ENCODE measurements at places on chromosomes 1 and 21. TPM values are rescaled to one million over a fixed set of nuclear protein-coding genes. Genes with fewer than 3 reads are reported as not detected.

The MMEL1 gene
- 1.5 TPM for polyA plus RNA-seq

The SPATA46 gene
- polyA plus RNA-seq, result 0.08 TPM

The TCHHL1 gene
- polyA plus RNA-seq, result not detected

The TBX19 gene
- polyA plus RNA-seq, result 3.2 TPM

The OLIG2 gene
- polyA plus RNA-seq, result not detected

The HES4 gene
- polyA plus RNA-seq, result 20.5 TPM

- no peak for DNase-seq
Measured at GRCh38 chr1:184532199-184532598, 145.4 kb downstream of the C1orf21 start.

DNA sequence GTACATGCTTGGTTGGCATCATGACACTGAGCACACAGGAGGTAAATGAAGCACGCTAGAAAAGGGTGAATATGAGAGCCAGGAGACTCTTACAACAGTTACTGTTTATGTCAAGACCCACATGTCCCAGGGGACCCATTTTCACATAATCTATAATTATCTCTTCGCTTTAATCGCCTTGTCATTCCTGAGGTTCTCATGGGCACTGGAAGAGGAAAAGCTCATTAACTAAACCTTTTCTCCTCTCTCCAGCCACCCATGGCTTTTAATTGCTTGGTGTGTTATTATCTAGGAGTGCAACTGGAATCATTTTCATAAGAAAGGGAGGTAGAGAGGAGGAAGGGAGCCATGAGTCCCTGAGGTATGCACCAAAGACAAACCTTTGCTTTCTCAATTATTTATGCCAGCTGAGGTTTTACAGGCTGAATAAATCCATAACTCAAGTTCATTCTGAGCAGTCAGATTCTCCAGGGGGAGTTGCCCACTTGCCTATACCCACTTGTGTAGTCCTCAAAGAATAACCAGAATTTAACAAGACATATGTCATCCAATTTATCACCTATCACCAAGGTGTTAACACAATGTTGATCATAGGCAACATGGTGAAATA lies 77.4 kb downstream of the ACBD6 start:
- DNase-seq, result no peak

DNA sequence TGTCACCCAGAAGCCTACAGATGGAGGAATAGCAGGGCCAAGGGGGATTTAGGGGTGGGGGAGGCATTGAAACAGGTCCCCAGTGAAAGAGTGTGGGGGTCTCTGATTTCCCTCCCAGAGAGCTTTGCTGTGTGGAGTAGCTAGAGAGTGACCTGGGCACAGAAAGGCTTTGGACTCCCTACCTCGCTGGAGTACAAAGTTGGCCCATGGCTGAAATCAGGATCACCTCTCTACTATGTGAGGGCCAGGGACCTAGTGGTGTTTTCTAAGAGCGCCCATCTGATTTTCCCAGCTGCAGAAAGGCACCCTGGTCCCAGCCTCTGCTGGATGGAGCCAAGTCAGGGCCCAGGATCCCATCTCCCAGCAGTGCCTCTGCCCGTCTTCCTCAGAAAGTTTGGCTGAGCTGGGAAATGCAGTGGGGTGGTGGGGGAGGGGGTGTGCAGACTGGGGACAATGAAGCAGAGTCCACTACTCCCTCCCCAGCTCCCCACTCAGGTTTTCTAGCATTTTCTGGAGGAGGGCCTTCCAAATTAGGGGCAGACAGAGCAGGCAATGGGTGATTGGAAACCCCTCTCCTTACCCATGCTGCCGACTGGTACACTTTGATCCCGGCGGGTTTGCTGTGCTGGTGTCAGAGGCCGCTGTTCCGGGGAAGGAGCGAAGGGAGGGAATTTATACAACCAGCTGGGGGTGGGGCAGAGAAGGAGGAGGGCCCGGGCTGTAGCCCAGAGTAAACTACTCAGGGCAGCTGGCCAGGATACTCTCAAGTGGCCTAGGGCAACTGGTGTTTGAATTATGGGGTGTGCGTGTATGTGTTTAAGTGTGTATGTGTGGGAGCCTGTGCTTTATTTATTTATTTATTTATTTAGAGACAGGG lies at the start of gene SELENBP1:
Gene SELENBP1 (minus strand): TSS at position 648 of the 877 bp plus-strand sequence. CDS start 64 bp downstream, at position 584.
- DNase-seq, result peak; percentile 60

GRCh38 chr1:186078245-186078644 lies 296.8 kb downstream of the TPR start:
- DNase-seq, result no peak

DNA sequence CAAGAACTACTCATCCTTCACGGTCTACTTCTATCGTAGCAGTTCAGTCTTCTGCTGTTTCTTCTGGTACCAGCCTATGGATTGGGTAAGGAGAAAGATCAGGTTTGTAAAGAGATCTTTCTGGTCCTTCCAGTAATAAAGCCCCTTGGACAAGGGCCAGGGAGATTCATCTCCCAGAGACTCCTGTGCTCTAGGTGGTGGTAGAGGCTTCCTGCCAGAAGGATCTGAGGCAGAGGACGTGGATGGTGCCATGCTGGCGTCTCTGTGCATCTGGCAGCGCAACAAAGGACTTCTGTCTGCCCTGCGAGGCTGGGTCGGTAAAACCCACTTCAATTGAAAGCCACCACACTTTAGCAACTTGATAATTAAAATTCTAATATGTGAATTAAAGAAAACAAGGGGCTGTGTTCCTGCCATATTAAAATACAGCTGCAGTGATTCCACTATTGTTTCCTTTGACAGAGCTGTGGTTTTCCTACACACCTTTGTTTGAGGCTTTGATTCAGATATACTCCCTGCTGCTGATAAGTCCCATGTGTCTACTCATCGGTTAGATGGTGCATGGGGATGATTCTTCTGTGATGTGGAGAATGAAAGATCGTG lies 73.6 kb downstream of the ROR1 start:
- no peak for DNase-seq

GRCh38 chr1:100502052-100502792 lies 35.7 kb upstream of the GPR88 start:
- no peak for DNase-seq

DNA sequence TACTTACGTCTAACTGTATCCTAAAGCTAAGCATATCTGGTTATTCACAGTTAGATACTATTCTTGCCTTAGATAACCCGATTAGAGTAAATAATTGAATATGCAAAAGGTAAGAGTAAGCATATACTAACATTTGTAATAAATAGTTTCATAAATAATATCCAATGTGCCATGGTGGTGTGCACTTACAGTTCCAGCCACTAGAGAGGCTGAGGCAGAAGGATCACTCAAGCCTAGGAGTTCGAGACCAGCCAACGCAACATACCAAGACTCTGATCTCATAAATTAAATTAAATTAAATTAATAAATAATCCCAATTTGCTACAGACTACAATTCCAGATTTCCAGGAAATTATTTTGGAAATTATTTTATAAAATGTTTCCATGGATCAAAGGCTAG lies 12.2 kb downstream of the ARID4B start:
- DNase-seq, result no peak

DNA sequence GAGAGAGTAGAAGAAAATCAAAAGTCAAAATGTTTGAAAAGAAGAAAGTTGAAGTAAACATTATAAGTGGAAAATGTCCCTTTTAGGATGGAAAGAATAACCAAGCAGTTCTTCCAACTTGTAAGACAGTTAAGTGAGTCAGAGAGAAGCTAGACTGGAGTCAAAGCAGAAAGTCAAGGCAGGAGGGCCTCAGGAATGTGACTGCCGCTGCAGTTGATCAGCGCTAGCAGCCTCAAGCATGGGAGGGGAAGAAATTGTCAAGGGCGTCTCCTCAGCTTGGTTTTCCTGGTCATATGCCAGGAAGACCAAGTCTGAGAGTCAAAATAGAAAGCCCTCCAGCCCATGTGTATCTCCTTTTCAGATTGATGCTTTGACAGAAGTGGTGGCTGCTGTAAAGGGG lies 23.2 kb downstream of the HAO2 start:
- no peak for DNase-seq
